ENCODE measurements at places on chromosomes 2 and 18. TPM values are rescaled to one million over a fixed set of nuclear protein-coding genes. Genes with fewer than 3 reads are reported as not detected.

The CYP26B1 gene
- 0.42 TPM for total RNA-seq

GRCh38 chr18:41553716-41554115 is 401.3 kb upstream of the PIK3C3 start:
- H3K4me1 ChIP-seq: peaks cover 5% of the 10 kb centered on the region
- no peak overlapping the region for H3K27ac ChIP-seq
- H3K36me3 ChIP-seq: no peaks in the 10 kb centered on the region

GRCh38 chr2:69154106-69154505 is 141.1 kb downstream of the ANTXR1 start:
- H3K4me1 ChIP-seq: peaks cover 18% of the 10 kb centered on the region
- H3K4me3 ChIP-seq: no peak overlapping the region
- no peak for DNase-seq

DNA sequence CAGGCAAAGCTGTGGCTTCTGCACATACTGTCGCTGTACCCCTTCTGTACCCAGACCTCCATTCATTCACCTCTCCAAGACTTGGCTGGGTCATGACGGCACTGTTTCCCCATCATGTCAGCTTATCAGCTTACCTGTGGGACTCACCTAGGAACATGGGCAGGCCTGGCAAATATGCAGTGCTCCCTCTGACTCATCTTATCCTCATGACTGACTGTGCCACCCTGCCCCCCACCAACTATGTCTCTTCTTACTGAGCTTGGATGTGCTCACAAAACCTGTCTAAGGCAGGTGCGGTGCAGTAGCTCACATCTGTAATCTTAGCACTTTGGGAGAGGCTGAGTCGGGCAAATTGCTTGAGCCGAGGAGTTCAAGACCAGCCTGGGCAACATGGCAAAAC is 152.4 kb downstream of the MGAT5 start:
- peaks cover 4% of the 10 kb centered on the region for H3K4me1 ChIP-seq
- H3K27me3 ChIP-seq: no peaks in the 10 kb centered on the region
- H3K36me3 ChIP-seq: peaks cover 9% of the 10 kb centered on the region
- no peak overlapping the region for H3K27ac ChIP-seq
- H3K4me3 ChIP-seq: no peak overlapping the region
- no peak for DNase-seq

GRCh38 chr2:21263622-21264021 is 139.9 kb downstream of the TDRD15 start:
- no peak for DNase-seq
- no peak overlapping the region for H3K27ac ChIP-seq
- peaks cover 18% of the 10 kb centered on the region for H3K4me1 ChIP-seq
- H3K27me3 ChIP-seq: no peaks in the 10 kb centered on the region
- no peaks in the 10 kb centered on the region for H3K36me3 ChIP-seq

DNA sequence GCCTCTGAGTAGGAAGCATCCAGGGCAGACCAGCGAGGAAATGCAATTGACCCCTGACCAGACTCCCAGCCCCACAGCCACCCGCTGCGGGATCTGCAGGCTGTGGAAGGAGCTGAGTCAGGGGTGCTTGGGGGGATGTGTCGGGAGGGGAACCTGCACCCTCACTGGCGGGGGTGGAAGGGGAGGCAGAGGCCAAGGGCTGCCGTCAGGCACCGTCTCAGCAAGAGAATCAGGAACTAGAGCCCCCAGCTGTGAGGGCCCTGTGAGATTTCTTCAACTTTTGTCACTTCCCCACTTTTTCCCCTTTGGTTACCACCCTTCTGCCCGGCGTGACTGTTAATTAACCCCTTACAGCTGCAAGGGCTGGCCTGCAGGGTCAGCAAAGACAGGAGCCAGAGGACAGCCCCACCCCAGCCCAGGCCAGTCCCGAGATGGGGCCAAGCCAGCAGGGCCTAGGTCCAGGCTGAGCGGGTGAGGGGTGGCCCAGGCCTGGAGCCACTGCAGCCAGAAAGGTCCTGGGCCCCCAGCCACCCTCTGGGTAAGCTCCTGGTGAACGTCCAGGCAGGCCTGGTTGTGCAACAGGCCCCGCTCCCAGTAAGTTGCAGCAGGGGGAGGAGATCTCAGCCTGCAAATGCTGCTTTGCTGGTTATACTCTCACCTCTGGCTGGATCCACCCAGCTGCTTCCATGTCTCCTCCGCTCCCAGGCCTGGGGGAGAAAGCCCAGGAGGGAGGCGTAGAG is 147.0 kb upstream of the ID2 start:
- H3K4me1 ChIP-seq: 0 out of 2 replicates have a peak, but pooled peaks cover 8% of the 10 kb centered on the region
- peaks cover 9% of the 10 kb centered on the region for H3K36me3 ChIP-seq
- no peaks in the 10 kb centered on the region for H3K27me3 ChIP-seq
- DNase-seq: no peak

- H3K4me1 ChIP-seq: peaks cover 39% of the 10 kb centered on the region
- peak; percentile 73 for DNase-seq
- peak within 1 kb of the TSS; percentile 100 for H3K27ac ChIP-seq
- H3K27me3 ChIP-seq: no peaks in the 10 kb centered on the region
- H3K4me3 ChIP-seq: peak within 1 kb of the TSS; percentile 95
These were observed at the start of gene RNU2-63P for GRCh38 chr2:88016086-88016959. TSS of gene RNU2-63P (minus strand) at chr2:88016547.
